ENCODE measurements at places on chromosomes 5 and 9.

- H3K27me3 ChIP-seq = no peaks in the 10 kb centered on the region
- DNase-seq = no peak
- no peak overlapping the region for H3K4me3 ChIP-seq
- H3K27ac ChIP-seq = no peak overlapping the region
Observed at GRCh38 chr9:116422119-116422979, 264.8 kb upstream of the TRIM32 start.

DNA sequence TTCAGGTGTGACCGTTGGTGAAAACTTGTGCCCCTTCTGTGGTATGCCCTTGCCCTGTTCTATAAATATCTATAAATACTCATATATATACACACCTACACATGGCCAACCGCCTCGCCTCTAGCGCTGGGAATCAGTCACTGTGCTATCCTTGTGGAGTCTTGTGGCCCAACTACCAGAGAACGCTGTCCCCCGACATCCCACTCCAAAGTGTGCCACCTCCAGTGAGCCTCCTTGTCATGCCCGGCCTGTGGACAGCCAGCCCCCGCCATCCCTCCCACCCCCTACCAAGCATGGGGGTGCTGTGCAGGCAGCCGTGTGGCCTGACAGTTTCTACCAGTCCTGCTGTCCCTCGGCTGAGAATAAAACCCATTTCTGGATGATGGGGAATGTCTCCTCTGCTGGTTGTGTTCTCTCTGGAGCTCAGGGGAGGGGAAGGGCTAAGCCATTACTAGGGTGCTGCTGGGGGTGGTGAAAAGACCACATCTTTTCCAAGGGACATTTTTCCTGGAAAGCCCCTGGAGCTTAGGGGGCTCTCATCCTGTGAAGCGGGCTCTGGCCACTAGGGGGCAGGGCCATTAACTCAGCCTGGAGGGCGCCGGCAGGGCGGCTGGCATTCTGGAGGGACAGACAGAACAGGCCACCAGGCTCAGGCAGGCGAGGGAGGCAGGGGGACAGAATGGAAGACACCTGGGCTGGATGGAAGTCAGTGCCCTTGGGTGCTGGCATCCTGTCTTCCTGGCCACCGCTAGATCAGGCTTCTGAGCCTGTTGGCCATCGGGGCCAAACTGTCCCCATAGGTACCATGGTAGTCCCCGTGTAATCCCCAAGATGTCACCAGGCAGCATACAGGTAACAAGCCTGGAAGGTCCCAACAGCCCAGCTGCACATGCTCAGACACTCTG lies 20.7 kb downstream of the GOLGA2 start:
- H3K27ac ChIP-seq = no peak overlapping the region
- DNase-seq = peak; percentile 51
- H3K36me3 ChIP-seq = peaks cover 21% of the 10 kb centered on the region
- peaks cover 12% of the 10 kb centered on the region for H3K4me1 ChIP-seq
- no peak overlapping the region for H3K4me3 ChIP-seq

GRCh38 chr5:77842243-77842642 lies 66.1 kb upstream of the TBCA start:
- H3K27me3 ChIP-seq = peaks cover 5% of the 10 kb centered on the region
- no peak overlapping the region for H3K4me3 ChIP-seq
- H3K36me3 ChIP-seq = no peaks in the 10 kb centered on the region
- H3K27ac ChIP-seq = no peak overlapping the region
- no peak for DNase-seq

DNA sequence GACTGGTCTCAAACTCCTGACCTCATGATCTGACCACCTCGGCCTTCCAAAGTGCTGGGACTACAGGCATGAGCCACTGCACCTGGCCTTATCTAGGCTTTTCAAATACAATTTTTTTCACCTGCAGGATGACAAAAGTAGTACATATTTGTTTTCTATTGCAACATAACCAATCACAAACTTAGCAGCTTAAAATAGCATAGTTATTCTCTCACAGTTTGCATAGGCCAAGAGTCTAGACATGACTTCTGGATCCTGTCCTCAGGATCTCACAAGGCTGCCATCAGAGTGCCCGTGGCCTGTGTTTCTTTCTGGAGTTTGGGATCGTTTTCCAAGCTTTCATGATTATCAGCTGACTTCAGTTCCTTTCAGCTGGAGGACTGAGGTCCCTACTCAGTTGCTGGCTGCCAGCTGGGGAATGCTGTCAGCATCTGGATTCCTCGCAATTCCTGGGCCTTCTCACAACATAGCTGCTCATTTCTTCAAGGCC lies 348.9 kb downstream of the ARHGEF28 start:
- no peaks in the 10 kb centered on the region for H3K36me3 ChIP-seq
- H3K27ac ChIP-seq = no peak overlapping the region
- no peaks in the 10 kb centered on the region for H3K27me3 ChIP-seq
- peak; percentile 43 for DNase-seq

DNA sequence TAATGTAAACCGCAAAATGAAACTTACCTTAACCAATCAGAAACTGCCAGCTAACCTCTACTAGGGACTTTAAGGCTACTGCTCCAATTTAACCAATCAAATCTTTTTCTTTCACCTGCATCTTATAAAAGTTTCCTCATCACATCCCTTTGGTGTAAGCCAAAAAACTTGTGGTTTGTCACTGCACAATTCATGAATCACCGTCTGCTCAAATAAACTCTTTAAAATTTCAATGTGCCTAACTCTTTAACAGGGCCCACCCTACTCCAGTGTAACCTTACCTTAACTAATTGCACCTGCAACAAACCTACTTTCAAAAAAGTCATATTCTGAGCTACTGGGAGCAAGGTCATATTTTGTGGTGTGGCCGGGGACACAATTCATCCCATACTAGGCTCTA lies 172.2 kb upstream of the GRAMD2B start:
- no peaks in the 10 kb centered on the region for H3K36me3 ChIP-seq
- no peak overlapping the region for H3K4me3 ChIP-seq
- no peaks in the 10 kb centered on the region for H3K4me1 ChIP-seq
- no peak for DNase-seq

DNA sequence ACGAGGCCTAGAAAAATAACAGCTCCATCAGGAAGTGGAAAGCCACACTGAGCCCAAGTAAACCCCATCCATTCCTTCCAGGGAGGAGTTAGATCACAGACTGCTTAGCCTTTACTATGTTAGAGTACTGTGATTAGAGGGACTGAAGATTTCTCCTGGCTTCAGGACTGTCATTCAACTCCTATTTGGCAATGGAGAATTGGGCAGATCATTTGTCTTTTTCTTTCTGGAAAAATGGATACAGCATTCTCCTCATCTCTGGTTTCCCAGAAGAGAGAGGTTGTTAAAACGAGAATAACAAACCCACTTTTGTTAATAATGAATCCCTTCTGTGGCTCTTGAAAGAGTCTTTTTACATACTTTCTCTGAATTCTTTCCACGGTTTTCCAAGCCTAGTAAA lies 150.4 kb downstream of the GABRB2 start:
- no peak overlapping the region for H3K27ac ChIP-seq
- no peak for DNase-seq
- H3K4me3 ChIP-seq = no peak overlapping the region
- no peaks in the 10 kb centered on the region for H3K36me3 ChIP-seq
- no peaks in the 10 kb centered on the region for H3K4me1 ChIP-seq
- H3K27me3 ChIP-seq = no peaks in the 10 kb centered on the region

- H3K4me1 ChIP-seq = peaks cover 68% of the 10 kb centered on the region
- H3K4me3 ChIP-seq = no peak overlapping the region
- no peak for DNase-seq
- peak overlapping the region; percentile 46 for H3K27ac ChIP-seq
Observed at GRCh38 chr5:79107020-79107796, 4.4 kb upstream of the BHMT start.

DNA sequence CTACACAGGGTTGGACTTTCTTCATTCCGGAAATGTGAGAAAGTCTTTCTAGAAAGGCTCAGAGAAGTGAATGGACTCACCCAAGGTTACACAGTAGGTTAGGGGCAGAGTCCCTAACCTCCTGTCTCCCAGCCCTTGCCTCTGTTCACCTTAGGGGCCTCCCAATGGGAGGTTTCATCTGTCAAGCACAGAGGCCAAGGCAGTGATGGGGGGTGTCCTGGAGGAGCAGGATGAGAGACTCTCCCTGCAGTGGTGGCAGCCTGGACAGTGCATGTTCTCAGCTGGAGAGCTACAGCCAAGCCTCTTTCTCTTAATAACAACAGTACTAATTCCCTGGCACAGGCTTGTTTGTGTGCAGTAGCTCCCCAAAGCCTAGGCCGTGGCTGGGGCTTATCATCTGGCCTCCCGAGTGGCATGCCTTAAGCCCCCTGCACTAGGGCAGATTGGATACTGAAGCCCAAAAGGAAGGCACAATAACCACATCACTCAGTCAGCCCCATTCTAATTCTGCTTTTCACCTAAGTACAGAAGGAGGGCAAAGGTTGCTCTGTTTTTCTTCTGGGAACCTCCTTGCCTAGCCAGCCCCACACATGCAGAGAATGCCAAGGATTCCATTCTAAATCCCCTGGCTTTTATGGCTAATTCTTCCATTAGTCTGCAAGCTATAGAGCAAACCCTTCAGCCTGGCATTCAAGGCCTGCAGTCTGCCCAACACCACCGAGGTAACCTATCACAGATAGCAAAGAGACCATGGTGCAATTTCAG lies 50.2 kb upstream of the XPA start:
- H3K27ac ChIP-seq = no peak overlapping the region
- no peak for DNase-seq
- no peaks in the 10 kb centered on the region for H3K36me3 ChIP-seq

GRCh38 chr9:20271096-20271495 lies 351.2 kb downstream of the MLLT3 start:
- H3K36me3 ChIP-seq = no peaks in the 10 kb centered on the region
- DNase-seq = no peak
- H3K27me3 ChIP-seq = no peaks in the 10 kb centered on the region
- H3K4me1 ChIP-seq = no peaks in the 10 kb centered on the region
- no peak overlapping the region for H3K4me3 ChIP-seq
- H3K27ac ChIP-seq = no peak overlapping the region

- peaks cover 3% of the 10 kb centered on the region for H3K36me3 ChIP-seq
- no peak overlapping the region for H3K4me3 ChIP-seq
- H3K27ac ChIP-seq = no peak overlapping the region
- no peaks in the 10 kb centered on the region for H3K4me1 ChIP-seq
Observed at GRCh38 chr9:127500399-127500798, 49.1 kb downstream of the LRSAM1 start.

- no peaks in the 10 kb centered on the region for H3K4me1 ChIP-seq
- no peak overlapping the region for H3K4me3 ChIP-seq
- no peak overlapping the region for H3K27ac ChIP-seq
- no peak for DNase-seq
Observed at GRCh38 chr5:117411701-117412100, 837.1 kb upstream of the SEMA6A start.

DNA sequence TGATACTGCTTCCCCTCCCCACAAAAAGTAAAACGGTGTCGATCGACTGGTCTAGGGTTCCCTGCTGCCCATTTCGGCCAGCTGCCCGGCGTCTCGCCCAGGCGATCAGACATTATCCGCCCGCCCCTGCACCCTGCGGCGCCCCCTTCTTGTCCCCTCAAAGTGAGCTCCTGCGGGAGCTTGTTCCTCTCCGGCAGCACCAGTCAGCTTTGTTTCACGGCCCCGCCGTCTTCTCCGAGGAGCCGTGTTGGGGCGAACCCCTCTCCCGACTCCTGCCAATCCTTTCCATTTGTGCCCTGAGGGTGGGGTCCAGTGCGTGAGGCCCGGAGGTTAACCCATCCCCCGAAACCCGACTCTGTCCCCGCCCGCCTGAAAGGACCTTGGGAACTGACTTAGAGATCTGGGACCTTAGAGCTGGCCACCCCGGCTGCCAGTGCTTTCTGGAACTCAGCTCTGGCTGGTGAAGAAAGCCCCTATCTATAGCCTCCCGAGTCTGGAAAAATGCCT lies 518 bp downstream of the UBE2B start:
- H3K36me3 ChIP-seq = peaks cover 19% of the 10 kb centered on the region
- peak overlapping the region; percentile 98 for H3K4me3 ChIP-seq

DNA sequence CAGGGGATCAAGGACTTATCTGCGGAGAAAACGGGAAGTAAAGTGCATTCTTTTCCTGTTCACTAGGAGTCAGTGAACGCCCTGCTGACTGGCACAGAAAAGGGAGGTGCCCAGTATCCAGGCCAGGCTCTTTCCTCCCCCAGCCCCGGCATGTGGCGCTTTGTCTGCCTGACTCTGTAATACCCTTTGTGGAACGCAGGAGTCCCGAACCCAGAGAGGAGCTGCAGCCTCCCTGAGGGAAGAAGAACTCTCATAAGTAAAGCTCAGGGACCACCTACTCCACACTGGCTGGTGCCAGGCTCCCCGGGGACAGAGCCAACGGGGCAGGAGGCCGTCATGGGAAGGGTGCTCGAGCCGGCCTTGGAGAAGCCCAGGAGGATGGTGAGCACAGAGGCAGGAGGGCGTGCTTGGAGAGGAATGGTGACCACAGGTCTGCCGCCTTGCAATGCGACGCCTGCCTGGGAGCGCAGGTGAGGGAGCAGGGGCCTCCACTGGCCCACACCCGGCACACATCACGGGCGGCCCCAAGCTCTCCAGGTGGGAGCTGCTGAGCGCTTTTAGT lies 31.5 kb downstream of the VAV2 start:
- H3K4me3 ChIP-seq = no peak overlapping the region
- DNase-seq = no peak
- no peak overlapping the region for H3K27ac ChIP-seq
- peaks cover 2% of the 10 kb centered on the region for H3K36me3 ChIP-seq
- H3K4me1 ChIP-seq = peaks cover 31% of the 10 kb centered on the region

DNA sequence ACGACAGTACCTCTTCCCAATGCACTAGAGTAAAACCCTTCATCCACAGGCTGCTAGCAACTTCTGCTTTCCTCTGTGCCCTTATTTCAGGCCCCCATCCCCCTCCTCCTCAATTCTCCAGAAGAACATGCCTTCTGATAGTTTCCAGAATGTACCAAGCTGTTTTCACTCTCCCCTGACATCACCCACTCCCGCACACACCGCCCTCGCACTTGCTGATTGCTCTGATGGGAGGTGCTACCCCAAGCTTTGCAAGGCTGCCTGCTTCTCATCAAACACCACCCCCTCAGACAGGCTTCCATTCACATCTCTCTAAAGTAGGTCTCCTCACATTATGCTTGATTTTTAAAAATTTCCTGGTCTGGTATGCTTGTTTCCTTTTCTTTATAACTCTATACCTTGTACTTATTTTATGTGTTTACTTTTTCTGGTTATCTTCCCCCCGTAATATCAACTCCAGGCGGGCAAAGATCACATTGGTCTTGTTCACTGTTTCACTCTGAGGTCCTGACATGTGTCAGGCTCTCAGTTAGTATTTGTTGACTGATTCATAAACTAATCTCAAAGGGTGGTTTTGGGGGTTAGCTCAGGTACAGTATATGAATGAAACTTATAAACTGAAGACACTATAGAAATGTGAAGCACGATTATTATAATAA lies 91.0 kb upstream of the C9orf72 start:
- no peaks in the 10 kb centered on the region for H3K36me3 ChIP-seq
- DNase-seq = no peak
- no peaks in the 10 kb centered on the region for H3K27me3 ChIP-seq
